ENCODE measurements at places on chromosomes 11 and 22. TPM values are rescaled to one million over a fixed set of nuclear protein-coding genes. Genes with fewer than 3 reads are reported as not detected.

Gene SCARF2
- total RNA-seq = 7.8 TPM

Gene SEZ6L
- total RNA-seq = 0.52 TPM

Gene SYNGR1
- 5.7 TPM for total RNA-seq

Gene DEFB131B
- total RNA-seq = not detected
